SJSA1 (cell line): ENCODE measurements at places on chromosomes 13 and 19. TPM values are rescaled to one million over a fixed set of nuclear protein-coding genes. Genes with fewer than 3 reads are reported as not detected.

DNA sequence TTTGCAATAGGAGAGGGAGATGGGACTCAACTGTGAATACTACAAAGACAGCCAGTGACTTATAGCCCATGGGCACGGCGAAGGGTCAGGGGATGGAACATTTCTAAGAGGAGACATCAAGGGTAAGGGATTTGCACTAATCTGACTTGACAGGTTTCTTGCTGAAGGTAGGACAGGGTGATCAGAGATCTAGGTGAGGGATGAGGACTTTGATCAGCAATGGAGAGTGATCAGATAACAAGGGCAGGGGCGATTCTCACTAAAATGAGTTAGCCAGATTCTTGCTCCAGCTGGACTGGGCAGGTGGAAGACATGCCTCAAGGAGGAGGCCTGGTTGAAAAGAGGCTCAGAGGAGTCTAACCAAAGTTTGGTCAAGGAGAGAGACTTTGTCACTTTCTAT lies 209.2 kb downstream of the SLC7A1 start:
- no peaks in the 10 kb centered on the region for H3K4me1 ChIP-seq
- no peaks in the 10 kb centered on the region for H3K36me3 ChIP-seq
- no peak overlapping the region for H3K27ac ChIP-seq
- no peak for DNase-seq

AXL gene
- total RNA-seq = 181 and 224 TPM in 2 replicates

DNA sequence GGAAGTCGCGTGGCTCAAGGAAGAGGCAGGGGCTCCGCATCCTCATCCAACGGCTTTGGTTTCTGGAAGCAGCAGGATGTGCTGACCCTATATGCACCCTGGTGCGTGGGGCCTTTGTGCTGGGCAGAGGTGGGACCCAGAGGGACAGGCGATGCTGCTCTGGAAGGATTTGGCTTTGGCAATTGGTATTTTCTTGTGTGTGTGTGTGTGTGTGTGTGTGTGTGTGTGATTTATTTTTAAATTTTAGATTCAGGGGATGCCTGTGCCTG lies 321.9 kb upstream of the ZNF507 start:
- no peak overlapping the region for H3K27ac ChIP-seq
- peaks cover 24% of the 10 kb centered on the region for H3K4me1 ChIP-seq
- DNase-seq = no peak
- H3K27me3 ChIP-seq = no peaks in the 10 kb centered on the region
- H3K4me3 ChIP-seq = no peak overlapping the region

MCEMP1 gene
- not detected in 2 replicates for total RNA-seq

DNA sequence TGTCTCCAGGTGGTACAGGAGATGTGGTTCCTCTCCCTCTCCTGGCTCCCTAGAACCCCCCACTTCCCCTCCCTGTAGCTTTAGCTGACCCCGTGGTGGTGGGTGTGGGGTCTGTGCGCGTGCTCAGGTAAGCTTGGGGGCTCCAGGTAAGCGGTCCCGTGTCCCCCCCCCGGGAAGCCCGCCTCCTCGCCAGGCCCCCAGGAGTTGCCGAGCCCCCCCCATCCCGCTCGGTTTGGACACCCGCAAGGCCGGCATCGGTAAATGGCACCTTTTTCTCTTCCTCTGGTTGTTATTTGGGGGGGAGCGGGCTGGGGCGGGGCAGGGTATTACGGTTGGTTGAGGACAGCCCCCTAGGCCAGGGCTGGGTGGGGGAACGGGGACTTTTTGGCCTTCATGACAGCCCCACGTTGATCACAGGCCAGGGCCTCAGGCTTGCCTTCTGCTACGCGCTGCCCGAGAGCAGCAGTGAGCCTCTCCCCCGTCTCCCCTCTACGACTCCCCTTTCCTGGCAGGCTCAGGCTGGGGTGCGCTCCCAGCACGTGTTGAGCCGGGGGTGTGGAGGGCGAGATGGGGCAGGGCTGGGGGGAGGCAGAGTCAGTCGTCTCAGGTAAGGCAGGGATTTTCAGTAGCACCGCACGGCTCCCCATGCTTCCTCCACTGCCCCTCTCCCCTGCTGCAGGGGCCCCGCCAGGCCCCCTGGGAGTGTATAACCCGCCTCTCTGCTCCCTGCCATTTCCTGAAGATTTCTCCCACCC lies 10.7 kb upstream of the LIN7B start:
- no peak overlapping the region for H3K27ac ChIP-seq
- no peaks in the 10 kb centered on the region for H3K27me3 ChIP-seq
- no peak for DNase-seq
- H3K36me3 ChIP-seq = peaks cover 91% of the 10 kb centered on the region
- no peaks in the 10 kb centered on the region for H3K4me1 ChIP-seq

IL11 gene
- 116 and 141 TPM in 2 replicates for total RNA-seq

MAST3 gene
- total RNA-seq = 1.2 and 2.3 TPM in 2 replicates

- H3K4me3 ChIP-seq = no peak overlapping the region
- DNase-seq = no peak
- no peak overlapping the region for H3K27ac ChIP-seq
- H3K27me3 ChIP-seq = no peaks in the 10 kb centered on the region
- no peaks in the 10 kb centered on the region for H3K4me1 ChIP-seq
Observed at GRCh38 chr13:26348966-26349365, 95.0 kb downstream of the CDK8 start.

CYP2A7 gene
- total RNA-seq = not detected in 2 replicates
